ENCODE measurements at places on chromosomes 4 and X. TPM values are rescaled to one million over a fixed set of nuclear protein-coding genes. Genes with fewer than 3 reads are reported as not detected.

DNA sequence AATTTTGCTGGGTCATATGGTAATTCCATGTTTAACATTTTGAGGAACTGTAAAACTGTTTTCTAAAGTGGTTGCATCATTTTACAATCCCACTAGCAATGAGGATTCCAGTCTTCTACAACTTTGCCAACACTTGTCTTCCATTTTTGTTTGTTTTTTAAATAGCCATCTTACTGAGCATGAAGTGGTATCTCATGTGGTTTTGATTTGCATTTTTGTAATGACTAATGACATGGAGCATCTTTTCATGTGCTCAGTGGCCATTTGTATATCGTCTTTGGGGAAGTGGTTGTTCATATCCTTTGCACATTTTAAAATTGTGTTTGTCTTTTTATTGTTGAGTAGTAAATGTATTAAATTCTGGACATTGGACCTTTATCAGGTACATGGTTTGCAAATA is 94.7 kb downstream of the TMEM131L start:
- H3K4me3 ChIP-seq, result no peak overlapping the region
- peaks cover 84% of the 10 kb centered on the region for H3K36me3 ChIP-seq
- H3K27me3 ChIP-seq, result no peaks in the 10 kb centered on the region

- no peak overlapping the region for H3K4me3 ChIP-seq
- DNase-seq, result no peak
- H3K36me3 ChIP-seq, result no peaks in the 10 kb centered on the region
- H3K27ac ChIP-seq, result no peak overlapping the region
- H3K27me3 ChIP-seq, result peaks cover 3% of the 10 kb centered on the region
These were observed 60.1 kb upstream of the ADRA2C start for GRCh38 chr4:3706111-3706511.

DNA sequence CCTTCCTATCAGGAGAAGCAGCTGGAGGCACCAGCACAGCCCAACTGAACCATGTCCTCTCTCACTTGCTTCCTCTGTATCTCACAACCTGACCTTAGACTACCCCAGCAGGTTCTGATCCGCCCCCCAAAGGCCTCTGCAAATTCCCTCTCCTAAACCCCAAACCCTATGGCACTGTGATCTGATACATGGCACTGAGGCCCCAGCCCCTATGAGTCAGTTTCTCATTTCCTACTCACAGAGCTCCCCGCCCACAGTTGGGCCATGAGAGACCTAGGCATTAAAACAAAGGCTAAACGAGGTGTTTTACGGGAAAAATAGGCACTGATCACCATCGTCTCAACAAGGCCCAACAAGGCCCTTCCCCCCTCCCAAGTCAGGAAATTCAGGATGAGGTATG is 19.1 kb downstream of the SASH3 start:
- no peak for DNase-seq
- H3K36me3 ChIP-seq, result peaks cover 29% of the 10 kb centered on the region
- no peak overlapping the region for H3K4me3 ChIP-seq
- peak overlapping the region; percentile 81 for H3K27ac ChIP-seq

GRCh38 chrX:29257521-29257920 is 670.3 kb downstream of the IL1RAPL1 start:
- no peaks in the 10 kb centered on the region for H3K36me3 ChIP-seq
- no peaks in the 10 kb centered on the region for H3K4me1 ChIP-seq
- H3K27ac ChIP-seq, result no peak overlapping the region
- no peak overlapping the region for H3K4me3 ChIP-seq

The CD40LG gene
- not detected for total RNA-seq

All from naive thymus-derived CD8-positive, alpha-beta T cell (primary cell).